ENCODE measurements at places on chromosomes 12 and 14.

DNA sequence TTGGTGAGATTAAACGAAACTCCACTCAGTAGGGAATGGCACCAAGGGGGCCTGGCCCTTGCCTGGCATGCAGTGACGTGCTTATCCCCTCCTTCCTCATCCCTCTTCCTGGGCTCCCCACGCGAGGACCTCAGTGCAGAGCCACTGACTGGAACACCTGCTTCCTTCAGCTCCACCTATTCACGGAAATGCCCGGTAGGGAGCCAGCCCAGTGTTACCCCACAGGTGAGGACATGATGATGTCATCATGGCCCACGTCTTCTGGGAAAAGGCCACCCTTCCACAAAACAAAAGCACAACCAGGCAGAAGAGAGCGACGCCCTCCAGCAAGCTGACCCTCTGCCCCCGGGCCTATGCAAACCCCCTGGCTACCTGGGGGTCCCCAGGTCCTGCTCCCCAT lies 42.1 kb downstream of the CCDC85C start:
- no peak overlapping the region for H3K4me3 ChIP-seq
- no peaks in the 10 kb centered on the region for H3K36me3 ChIP-seq
- no peak overlapping the region for H3K27ac ChIP-seq
- H3K27me3 ChIP-seq = no peaks in the 10 kb centered on the region

- H3K36me3 ChIP-seq = no peaks in the 10 kb centered on the region
- no peaks in the 10 kb centered on the region for H3K4me1 ChIP-seq
- H3K27ac ChIP-seq = no peak overlapping the region
- DNase-seq = no peak
These were observed 269.7 kb upstream of the FAR2 start for GRCh38 chr12:28879379-28879778.

GRCh38 chr12:110244829-110245228 lies 36.2 kb upstream of the ATP2A2 start:
- peaks cover 48% of the 10 kb centered on the region for H3K4me1 ChIP-seq
- H3K27me3 ChIP-seq = no peaks in the 10 kb centered on the region
- no peak overlapping the region for H3K27ac ChIP-seq
- no peaks in the 10 kb centered on the region for H3K36me3 ChIP-seq

DNA sequence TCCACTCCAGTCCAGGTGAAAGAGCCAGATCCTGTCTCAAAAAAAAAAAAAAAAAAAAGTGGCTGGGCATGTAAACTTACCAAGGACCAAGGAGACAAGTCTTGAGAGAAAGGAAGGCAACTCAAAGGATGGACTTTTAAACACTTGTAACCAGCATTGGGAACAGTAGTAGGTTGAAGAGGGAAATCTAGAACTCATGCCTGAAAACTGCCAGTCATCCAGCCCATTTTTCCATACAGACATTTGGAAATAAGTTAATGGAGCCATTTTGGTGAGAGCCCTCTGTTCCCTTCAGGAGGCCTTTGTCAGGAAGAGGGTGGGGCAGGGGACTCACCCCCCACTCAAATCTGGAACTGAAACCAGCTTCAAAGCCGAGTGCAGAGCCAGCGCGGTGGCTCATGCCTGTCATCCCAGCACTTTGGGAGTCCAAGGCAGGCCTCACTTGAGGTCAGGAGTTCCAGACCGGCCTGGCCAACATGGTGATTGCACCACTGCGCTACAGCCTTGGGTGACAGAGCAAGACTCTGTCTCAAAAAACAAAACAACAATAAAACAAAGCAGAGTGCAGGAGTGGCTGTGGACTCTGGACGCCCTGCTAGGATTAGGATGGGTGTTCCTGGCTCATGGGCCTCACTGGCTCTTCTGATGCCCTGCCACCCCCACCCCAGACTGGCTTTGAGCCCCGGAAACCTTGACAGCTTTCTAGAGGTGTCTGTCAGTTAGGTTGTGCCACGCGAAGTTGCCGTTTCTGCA lies 1.6 kb upstream of the MLXIP start:
- no peaks in the 10 kb centered on the region for H3K36me3 ChIP-seq
- no peak overlapping the region for H3K4me3 ChIP-seq
- DNase-seq = peak; percentile 42
- no peaks in the 10 kb centered on the region for H3K27me3 ChIP-seq
- peaks cover 57% of the 10 kb centered on the region for H3K4me1 ChIP-seq
- peak overlapping the region; percentile 36 for H3K27ac ChIP-seq

DNA sequence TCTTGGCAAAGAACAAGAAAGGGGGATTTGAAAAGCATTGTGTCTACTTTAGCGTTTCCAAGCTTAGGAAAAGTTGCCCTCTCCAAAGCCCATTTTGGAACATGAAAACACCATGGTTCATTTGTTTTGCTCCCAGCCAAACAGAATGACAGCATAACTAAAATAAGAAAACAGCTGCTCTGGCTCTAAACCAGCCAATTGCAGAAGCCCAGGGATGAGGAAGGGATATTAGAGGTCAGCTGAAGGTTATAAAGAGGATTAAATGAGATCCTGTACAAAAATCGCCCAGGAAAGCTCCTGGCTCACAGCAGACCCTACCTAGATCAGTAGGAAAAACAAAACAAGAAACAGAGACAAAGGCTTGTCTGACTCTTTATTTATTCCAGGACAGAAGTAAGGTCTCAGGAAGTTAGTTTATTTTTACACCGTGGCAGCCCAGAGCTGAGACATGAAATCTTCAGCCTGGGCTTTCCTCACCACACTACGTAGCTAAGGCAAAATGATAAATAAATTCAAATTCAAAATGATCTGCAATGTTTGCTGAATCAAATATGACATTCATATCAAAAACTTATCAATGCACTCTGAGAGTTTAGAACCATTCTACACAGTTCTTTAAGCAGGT lies 25.9 kb downstream of the SPX start:
- H3K36me3 ChIP-seq = no peaks in the 10 kb centered on the region
- no peak for DNase-seq
- H3K27ac ChIP-seq = no peak overlapping the region
- no peak overlapping the region for H3K4me3 ChIP-seq
- H3K4me1 ChIP-seq = peaks cover 7% of the 10 kb centered on the region

DNA sequence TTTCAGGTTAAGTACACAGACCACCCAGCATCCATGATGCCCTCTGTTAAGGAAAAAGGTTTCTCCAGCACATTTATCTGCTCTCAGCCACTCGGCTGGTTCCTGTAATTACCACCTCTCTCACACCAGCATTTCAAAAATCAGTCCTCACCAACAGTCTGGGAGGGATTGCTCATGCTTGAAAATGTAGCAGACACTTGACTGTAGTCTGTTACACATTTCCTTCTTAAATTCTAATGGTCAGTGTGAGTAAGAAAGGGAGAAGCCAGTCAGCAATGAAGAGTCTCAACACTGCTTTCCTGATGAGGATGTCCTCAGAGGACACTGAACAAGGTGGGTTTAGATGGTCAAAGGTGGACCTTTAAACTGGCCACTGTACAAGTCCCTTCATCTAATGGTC lies 6.0 kb downstream of the ZBTB39 start:
- H3K4me3 ChIP-seq = no peak overlapping the region
- peaks cover 34% of the 10 kb centered on the region for H3K36me3 ChIP-seq
- DNase-seq = no peak
- H3K27ac ChIP-seq = no peak overlapping the region

DNA sequence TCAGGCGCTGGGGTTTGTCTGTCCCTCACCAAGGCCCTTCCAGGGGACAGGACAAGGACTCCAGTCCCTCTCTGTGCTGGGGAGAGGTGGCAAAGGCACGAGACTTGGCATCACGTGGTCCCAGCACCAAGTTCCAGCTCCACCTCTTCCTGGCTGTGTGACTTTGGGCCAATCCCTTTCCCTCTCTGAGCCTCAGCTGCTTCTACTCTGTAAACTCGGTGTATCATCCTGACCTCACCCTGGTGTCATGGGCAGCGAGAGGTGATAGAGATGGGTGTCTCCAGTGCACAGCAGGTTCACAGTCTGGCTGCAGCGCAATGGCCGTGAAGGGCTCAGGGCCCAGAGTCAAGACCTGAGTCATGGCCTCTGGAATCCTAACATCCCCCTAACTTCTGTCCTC lies 54.0 kb downstream of the MVK start:
- H3K27ac ChIP-seq = no peak overlapping the region
- DNase-seq = no peak
- H3K27me3 ChIP-seq = no peaks in the 10 kb centered on the region
- H3K4me1 ChIP-seq = peaks cover under 1% of the 10 kb centered on the region
- no peak overlapping the region for H3K4me3 ChIP-seq
- no peaks in the 10 kb centered on the region for H3K36me3 ChIP-seq

GRCh38 chr12:617304-617915 lies 45.8 kb downstream of the NINJ2 start:
- 0 out of 2 replicates have a peak overlapping the region, but pooled peaks have one; percentile 28 for H3K4me3 ChIP-seq
- no peaks in the 10 kb centered on the region for H3K36me3 ChIP-seq
- H3K27ac ChIP-seq = peak overlapping the region; percentile 46
- peaks cover 85% of the 10 kb centered on the region for H3K4me1 ChIP-seq
- H3K27me3 ChIP-seq = no peaks in the 10 kb centered on the region
- DNase-seq = peak; percentile 77

GRCh38 chr12:131865180-131865875 lies 29.1 kb upstream of the ULK1 start:
- H3K4me3 ChIP-seq = no peak overlapping the region
- DNase-seq = no peak
- H3K36me3 ChIP-seq = no peaks in the 10 kb centered on the region
- peaks cover 3% of the 10 kb centered on the region for H3K27me3 ChIP-seq
- no peak overlapping the region for H3K27ac ChIP-seq
- peaks cover 42% of the 10 kb centered on the region for H3K4me1 ChIP-seq

- no peak overlapping the region for H3K27ac ChIP-seq
- no peaks in the 10 kb centered on the region for H3K36me3 ChIP-seq
- no peak for DNase-seq
- H3K4me3 ChIP-seq = no peak overlapping the region
- H3K4me1 ChIP-seq = peaks cover 22% of the 10 kb centered on the region
- peaks cover 55% of the 10 kb centered on the region for H3K27me3 ChIP-seq
These were observed 8.4 kb downstream of the RAPGEF3 start for GRCh38 chr12:47750229-47750798.

DNA sequence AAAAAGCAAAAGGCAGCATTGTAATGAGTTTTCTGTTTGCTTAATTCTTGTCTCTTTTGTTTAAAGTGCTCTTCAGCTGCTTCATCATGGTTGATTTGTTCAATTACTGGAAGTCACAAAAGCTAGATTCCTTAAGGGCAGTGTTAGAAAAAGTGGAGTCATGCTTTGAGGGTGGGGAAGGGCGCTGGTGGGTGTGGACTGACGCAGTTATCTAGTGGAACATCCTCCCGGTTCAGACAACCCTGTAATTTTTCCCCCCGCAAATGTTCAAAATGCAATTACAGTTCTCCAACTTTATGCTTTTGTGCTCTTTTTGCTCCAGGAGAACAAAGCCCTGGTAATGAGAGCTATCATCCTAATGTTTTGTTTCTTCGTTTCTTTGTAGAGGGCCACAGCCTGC lies 2.1 kb downstream of the AKAP6 start:
- H3K27ac ChIP-seq = no peak overlapping the region
- H3K4me1 ChIP-seq = no peaks in the 10 kb centered on the region
- H3K4me3 ChIP-seq = no peak overlapping the region
- DNase-seq = no peak

GRCh38 chr14:70905301-70905700 lies 2.0 kb upstream of the PCNX1 start:
- peaks cover 34% of the 10 kb centered on the region for H3K4me1 ChIP-seq
- 0 out of 2 replicates have a peak overlapping the region, but pooled peaks have one; percentile 19 for H3K4me3 ChIP-seq
- no peak for DNase-seq
- H3K36me3 ChIP-seq = no peaks in the 10 kb centered on the region
- H3K27me3 ChIP-seq = no peaks in the 10 kb centered on the region
- no peak overlapping the region for H3K27ac ChIP-seq

- H3K27me3 ChIP-seq = no peaks in the 10 kb centered on the region
- DNase-seq = no peak
- H3K4me3 ChIP-seq = no peak overlapping the region
- H3K4me1 ChIP-seq = peaks cover 30% of the 10 kb centered on the region
- H3K36me3 ChIP-seq = no peaks in the 10 kb centered on the region
- H3K27ac ChIP-seq = no peak overlapping the region
These were observed 80.0 kb downstream of the PRIMA1 start for GRCh38 chr14:93708311-93708734.

GRCh38 chr12:66403746-66404145 lies 101.5 kb downstream of the HELB start:
- H3K36me3 ChIP-seq = no peaks in the 10 kb centered on the region
- DNase-seq = no peak
- H3K4me3 ChIP-seq = no peak overlapping the region
- H3K27ac ChIP-seq = no peak overlapping the region

- peak within 1 kb of the TSS; percentile 74 for H3K27ac ChIP-seq
- peak; percentile 82 for DNase-seq
- peaks cover 28% of the 10 kb centered on the region for H3K4me1 ChIP-seq
These were observed at the start of gene ATG14 for GRCh38 chr14:55411426-55412389. Gene ATG14 (minus strand): TSS chr14:55411830. CDS start chr14:55411822, 8 bp downstream.

DNA sequence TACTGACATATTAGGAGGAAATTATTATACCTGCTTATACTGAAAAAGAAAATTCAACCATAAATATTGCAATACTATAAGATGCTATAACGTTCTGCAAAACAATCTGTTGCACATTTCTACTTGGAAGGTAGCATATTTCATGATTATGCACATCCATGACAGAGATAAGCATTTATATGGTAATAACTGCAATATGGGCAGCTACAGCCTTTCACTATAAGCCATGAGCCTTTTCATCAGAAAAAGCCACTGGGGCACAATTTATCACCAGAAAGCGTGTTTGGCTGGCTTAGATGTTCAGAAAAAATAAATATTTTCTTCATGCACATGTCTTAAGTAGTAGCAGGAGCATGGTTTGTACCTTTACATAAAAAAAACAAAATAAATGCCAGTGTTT lies 340.7 kb downstream of the GALC start:
- H3K27ac ChIP-seq = no peak overlapping the region
- H3K27me3 ChIP-seq = no peaks in the 10 kb centered on the region
- H3K4me3 ChIP-seq = no peak overlapping the region
- no peaks in the 10 kb centered on the region for H3K36me3 ChIP-seq
- no peak for DNase-seq

GRCh38 chr12:40287369-40287975 lies 62.7 kb downstream of the LRRK2 start:
- peaks cover 11% of the 10 kb centered on the region for H3K4me1 ChIP-seq
- peak; percentile 7 for DNase-seq

- no peak for DNase-seq
- H3K27ac ChIP-seq = no peak overlapping the region
- H3K4me3 ChIP-seq = no peak overlapping the region
- H3K4me1 ChIP-seq = peaks cover 49% of the 10 kb centered on the region
These were observed 13.5 kb downstream of the SCNN1A start for GRCh38 chr12:6361834-6362233.

DNA sequence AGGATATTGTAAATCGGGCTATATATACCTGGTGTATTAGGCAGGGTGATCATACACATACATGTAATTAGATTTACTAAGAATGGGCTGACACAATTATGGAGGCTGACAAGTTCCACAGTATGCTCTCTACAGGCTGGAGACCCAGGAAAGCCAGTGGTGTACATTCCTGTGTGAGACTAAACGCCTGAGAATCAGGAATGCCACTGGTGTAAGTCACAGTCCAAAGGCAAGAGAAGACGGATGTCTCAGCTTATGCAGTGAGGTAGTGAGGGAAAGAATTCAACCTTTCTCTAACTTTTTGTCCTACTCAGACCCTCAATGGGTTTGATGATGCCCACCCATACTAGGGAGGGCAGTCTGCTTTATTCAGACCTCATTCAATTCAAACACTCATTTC lies 57.1 kb downstream of the METTL25 start:
- H3K4me1 ChIP-seq = no peaks in the 10 kb centered on the region
- H3K27me3 ChIP-seq = no peaks in the 10 kb centered on the region
- H3K36me3 ChIP-seq = no peaks in the 10 kb centered on the region

Data from HepG2 (cell line).